Activated T-cell treated with anti-CD3 and anti-CD28 coated beads for 24 hours (primary cell): ENCODE measurements at places on chromosomes 6 and 20.
A peak's percentile ranks its signal among the peaks of the same experiment; 100 is the strongest.

- no peak for DNase-seq
These were observed 8.5 kb upstream of the KIAA1755 start for GRCh38 chr20:38269040-38269439.

DNA sequence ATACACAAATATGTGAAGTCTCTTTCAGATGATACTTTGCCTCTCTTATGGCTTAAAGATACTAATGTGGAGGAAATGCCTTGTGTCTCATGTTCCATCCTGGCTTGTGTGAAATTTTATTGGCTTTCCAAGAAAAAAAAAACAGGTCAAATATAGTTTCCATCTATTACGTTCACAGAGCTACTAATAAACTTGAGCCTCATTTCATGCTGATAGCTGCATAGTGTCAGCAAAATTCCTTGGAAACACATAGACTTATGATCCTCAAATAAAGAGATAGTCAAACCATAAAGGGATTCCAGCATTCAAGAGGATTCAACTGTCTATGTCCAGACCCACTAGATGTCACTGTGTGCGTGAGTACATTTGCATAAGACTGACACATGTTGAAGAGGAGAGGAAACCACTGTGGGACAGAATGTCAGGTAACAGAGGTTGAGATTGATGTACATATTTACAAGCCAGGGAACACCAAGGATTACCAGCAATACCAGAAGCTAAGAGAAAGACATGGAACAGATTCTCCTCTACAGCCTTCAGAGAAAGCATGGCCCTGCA is 266.6 kb downstream of the COL12A1 start:
- DNase-seq = no peak

DNA sequence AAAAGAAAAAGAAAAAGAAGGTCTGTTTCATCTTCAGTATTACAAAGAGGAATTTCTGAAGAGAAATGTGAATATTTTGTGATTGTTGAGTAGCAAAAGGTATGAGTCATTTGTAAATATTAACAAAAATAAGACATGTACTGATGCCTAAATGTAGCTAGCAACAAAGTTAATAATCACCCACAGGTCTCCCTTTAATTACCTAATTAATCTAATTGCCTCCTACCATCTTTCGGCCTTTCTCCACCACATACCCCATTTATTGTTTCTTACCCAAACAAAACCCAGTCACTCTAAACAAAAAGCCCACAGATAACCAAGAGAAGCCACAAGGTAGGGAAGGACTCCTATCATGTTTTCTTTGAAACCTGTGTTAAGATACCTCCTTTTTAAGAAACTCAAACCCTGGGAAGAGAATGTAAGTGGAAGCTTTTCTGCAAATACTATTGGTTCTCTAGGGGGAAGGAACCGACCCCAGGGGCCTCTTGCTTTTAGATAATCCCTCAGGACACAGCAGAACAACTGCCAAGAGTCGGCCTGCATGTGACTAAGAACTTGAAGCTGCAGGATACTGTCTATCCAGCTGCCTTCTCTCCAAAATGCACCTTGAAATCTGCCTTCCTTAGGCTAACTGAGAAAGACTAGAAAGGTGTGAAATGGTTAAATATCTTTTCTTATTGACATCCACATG is 16.1 kb upstream of the STK38 start:
- no peak for DNase-seq

GRCh38 chr6:3900744-3901336 is 51.7 kb downstream of the FAM50B start:
- no peak for DNase-seq

GRCh38 chr6:145267076-145267867 is 468.0 kb downstream of the EPM2A start:
- DNase-seq = no peak

DNA sequence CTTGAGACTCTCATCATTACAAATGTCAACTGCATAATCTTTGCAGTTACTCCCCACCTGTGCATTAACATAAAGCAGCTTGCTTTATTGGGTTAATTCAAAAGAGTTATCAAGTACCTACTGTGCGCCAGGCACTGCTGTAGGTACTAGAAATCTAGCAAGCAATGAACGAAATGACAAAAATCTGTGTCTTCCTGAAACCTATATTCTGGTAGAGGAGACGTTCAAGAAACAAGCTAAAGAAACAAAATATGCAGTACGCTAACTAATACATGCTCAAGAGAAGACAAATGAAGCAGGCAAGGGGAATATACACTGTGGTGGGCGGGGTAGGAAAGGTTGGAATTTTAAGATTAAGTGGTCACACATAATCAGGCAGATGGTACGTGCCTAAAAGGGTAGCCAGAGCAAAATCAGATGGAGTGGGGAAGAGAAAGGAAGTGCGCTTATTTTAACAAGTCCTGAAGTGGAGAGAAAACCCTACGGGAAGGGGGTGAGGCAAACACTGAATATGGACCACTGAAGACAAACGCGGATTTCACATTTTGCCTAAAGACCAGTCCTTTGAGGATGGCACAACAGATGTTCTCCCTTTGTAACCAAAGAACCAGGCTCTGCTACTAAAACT is 1.2 kb downstream of the ELOVL2 start:
- DNase-seq = no peak

DNA sequence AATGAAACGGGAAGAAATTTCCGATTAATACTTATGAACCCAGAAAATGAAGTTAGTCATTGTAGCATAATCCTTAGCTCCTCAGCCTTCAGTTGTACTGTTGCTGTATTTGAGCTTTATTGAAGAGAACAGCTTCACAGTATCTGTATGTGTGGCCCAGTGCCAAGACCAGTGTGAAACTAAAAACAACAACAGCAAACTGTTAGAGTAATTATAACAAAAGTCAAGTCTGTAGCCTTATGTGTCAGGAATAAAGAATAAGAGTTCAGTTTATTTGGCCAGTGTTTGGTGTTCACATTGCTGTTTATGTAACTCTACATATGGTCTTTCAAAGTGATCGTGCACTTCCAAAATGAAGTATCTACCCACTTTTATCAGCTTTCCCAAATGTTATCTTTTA is 70.9 kb downstream of the ARID1B start:
- DNase-seq = no peak

- no peak for DNase-seq
These were observed 10.2 kb upstream of the RBBP8NL start for GRCh38 chr20:62437496-62437895.

DNA sequence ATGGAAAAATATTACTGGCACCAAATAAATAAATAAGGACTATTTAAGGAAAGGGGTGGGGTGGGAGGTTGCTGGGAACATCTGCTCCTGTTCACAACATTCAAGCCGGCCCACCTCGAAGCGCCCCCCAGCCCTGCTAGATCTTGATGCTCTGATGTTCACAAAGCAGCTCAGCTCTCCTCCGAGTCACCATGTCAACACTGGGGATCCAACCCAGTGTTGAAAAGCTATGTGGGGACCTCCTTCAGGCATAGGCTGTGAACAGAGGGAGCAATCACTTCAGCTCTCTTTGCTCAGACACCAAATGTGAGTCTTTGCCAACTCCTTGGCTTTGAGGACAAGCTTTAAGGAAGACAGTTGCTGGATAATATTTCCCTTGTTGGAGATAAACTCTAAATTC is 176.8 kb upstream of the NT5E start:
- no peak for DNase-seq

GRCh38 chr20:22700367-22700766 is 116.0 kb upstream of the FOXA2 start:
- no peak for DNase-seq

GRCh38 chr20:45407783-45408645 is at the start of gene DBNDD2:
Gene DBNDD2 (plus strand): TSS chr20:45408289. CDS start chr20:45408468, 179 bp downstream.
- no peak for DNase-seq

DNA sequence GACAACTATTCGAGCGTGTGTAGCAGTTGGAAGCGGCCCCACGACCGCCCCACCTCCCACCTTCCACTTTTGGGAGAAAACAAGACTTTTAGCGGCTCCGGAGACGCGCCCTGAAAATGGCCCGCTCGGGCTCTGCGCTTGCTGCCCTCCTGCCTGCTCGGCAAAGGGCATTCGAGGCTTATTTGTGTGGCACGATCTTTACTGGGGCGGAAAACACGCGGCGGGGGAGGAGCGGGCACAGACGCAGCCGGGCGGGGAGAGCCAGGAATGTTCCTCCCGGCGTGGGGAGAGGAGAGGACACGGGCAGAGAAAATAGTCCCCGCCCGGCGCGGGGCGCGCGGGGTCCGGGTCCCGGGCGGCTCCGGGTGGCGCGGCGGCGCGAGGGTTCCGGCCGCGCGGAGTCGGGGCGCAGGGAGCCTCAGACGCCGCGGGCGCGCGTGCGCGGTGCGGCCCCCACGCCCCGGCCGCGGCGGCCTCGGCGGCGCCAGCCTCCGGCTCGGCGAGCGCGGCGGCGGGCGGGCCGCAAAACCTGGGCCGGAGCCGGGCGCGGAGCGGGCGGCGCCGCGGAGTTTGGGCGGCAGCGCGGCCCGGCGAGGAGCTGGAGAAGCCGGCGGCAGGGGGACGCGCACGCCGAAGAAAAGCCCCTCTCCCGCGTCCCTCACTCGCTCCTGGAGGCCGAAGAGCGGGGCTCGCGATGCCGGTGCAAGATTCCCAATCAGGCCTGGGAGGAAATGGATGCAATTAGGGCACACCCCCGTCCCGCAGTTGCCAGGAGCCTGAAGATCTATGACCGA is 90.0 kb upstream of the ARID1B start:
- peak; percentile 79 for DNase-seq

- no peak for DNase-seq
These were observed 118.4 kb downstream of the ANKRD60 start for GRCh38 chr20:58109918-58110635.

- DNase-seq = no peak
These were observed 390.2 kb downstream of the UTRN start for GRCh38 chr6:144675231-144675861.

GRCh38 chr6:137488150-137489045 is 5.8 kb downstream of the OLIG3 start:
- no peak for DNase-seq

GRCh38 chr6:78533426-78533825 is 333.9 kb upstream of the IRAK1BP1 start:
- no peak for DNase-seq

DNA sequence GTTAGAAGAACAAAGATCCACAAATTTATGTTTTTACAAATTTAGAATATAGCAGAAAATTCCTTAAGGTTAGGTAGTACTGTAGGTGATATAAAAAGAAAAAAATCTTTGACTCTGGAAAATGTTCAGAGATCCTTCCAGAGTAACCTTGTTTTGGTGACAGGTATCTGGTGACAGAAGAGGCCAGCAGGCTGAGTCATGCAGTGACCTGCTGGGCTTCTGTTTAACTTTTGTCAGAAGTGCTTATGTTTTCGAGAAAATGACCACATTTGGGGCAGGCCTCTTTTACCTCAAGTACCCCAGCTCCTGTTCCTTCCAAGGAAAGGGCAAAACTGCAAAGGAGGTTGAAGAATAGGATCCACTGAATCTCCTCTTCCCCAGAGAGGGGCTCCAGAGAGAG is 10.5 kb upstream of the CLDN20 start:
- DNase-seq = no peak

DNA sequence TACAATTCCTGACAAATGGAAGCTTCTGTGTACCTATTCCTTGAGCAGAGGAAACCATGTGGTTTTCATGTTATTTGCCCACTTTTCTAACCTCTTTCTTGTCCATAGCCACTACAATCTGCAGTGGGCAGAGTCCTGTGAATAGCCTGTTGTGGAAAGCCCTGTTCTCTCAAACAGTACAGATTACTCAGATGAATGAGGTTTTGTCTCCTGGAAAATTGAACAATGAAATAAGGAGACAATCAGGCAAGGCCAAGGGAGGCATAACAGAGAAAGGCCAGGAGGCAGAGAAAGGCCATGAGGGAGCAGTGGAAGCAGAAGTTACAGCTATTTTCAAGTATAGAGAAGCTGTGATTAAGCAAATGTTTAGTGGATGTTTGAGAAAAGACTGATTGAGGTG is 189.3 kb downstream of the GRIK2 start:
- no peak for DNase-seq

- no peak for DNase-seq
These were observed 64.7 kb upstream of the NFATC2 start for GRCh38 chr20:51607170-51607569.

DNA sequence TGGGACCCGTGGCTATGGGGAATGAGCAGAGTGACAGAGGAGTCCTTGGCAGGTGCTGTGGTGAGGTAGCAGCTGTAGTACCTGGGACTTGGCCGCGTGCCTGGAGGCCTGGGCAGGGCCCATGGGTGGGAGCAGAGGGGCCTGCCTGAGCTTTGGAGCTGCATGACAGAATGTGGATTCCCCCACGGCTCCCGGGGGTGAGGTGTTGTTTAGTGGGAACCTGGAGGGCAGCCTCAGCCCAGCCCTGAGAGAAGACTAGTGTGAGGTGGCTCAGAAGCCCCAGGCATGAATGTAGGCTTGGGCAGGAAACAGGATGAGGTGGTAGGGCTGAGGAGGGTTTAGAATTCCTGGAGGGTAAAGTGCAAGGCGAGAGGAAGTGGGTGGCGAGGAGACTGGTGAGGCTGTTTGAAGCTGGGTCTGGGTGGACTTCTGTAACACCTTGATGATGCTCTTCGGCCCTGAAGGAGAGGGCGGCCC is 86.5 kb upstream of the SCP2D1 start:
- no peak for DNase-seq

DNA sequence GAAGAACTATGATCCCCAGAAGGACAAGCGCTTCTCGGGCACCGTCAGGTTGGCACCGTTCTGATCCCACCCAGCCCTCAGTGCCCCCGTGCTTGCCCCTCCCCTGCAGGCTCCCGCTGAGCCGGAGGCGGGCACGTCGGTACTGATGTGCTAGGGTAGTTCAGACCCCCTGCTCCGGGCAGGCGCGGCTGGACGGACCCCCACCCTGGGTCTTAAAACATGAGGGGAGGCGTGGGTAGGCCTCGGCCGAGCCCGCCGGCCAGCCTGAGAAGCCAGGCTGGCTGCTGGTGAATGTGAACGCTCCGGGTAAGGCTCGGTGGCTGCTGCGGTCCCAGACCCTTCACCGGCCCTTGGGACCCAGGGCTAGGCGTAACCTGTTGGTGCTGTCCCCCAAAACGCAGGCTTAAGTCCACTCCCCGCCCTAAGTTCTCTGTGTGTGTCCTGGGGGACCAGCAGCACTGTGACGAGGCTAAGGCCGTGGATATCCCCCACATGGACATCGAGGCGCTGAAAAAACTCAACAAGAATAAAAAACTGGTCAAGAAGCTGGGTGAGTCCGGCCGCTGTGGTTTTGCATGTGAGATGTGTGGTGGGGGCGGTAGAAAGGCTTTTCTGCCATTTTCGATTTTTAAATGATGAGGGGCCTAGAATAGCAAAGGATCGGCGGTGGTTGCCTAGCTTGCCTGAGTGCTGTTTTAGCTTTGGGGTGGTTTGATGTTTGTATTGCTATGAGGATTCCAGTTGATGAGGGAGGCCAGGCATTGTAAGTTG is 964 bp downstream of the RPL10A start:
- no peak for DNase-seq

DNA sequence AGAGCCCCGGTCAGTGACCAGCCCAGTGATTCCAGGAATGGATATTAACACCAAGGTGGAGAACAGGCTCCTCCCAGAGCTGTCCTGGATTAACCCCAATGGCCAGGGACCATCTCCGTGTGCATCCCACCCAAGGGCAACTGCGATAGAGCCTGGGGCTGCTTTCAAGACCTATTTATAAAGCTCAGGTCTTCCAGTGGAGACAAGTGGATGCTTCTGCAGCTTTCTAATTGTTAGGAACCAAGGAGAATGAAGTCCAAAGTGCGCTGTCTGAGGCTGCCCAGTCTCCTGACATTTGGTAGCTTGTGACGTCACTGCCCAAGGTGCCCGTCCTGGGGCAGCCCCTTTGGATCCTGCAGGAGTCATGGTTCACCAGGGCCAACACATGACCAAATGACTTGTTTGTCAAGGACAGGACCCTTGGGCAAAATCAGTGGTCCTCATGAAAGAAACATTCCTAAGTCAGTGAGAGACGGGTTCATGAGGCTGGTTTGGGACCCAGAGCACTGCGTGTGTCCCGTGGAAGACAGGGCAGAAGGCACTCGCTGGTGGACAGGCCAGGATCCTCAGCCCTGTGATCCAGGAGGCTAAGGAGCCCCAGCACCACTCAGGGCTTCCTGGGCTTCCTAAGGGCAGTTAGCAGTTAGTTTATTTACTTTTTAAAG is 174.9 kb downstream of the ANKRD60 start:
- no peak for DNase-seq
